ENCODE measurements at places on chromosomes 2 and 18. TPM values are rescaled to one million over a fixed set of nuclear protein-coding genes. Genes with fewer than 3 reads are reported as not detected.

DNA sequence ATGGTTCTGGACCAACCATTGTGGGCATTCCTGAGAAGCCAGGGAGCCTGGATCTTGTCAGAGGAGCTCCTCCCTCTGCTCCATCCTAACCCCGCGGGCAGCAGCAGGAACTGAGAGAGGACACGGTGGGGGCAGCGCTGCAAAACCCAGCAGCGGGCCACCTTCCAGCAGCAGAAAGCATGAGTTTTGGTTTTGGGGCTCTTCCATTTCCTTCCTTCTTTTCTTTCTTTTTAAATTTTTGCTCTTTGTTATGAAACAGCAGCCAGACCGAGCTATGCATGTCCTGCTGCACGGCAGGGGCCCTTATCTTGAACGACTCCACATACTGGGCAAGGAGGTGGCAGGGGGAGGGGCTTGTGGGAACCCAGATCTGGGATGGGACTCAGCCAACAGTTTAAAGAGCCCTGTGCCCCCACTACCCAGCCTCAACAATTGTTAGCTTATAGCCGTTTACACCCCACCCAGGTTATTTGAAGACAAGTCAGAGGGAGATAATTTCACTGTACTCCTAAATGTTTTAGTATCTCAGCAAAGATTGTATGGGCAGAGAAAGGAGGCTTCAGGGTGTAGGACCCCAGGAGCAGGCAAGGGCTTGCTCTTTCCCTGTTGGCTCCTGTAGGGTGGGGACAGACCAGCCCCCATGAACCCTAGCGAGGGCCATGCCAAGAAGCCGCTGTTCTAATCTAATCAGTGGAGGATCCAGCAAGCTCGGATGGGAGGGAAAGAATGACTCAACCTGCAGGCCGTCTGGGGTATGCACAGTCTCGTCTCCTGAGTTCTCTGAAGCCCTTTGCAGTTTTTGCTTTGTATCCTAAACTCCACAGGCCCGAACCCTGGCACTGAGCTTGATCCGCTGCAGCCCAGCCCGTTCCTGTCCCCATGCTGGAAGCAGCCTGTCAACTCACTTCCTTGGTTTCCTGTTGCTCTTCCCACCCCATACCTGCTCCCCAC, 75.3 kb downstream of the LRRFIP1 start:
- DNase-seq = peak; percentile 80

DNA sequence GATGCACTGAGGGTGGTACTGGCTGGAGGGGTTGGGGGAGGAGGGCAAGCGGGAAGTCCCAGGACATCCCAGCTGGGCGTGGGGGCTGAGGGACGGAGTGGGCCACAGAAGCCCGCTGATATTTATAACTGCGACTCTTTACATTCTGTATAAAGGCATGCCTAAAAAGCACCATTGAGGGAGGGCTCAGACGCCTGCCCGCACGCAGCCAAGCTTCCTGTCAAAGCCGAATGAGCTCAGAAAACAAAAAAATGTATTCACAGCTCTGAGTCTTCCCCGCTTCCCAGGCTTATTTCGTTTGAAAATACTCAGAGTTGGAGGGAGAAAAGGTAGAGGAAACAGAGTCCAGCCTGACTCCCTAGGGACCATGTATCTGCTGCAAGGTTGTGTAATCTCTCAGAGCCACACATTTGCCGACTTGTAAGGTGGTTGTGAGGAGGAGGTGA, 170.1 kb upstream of the HAAO start:
- no peak for DNase-seq

DNA sequence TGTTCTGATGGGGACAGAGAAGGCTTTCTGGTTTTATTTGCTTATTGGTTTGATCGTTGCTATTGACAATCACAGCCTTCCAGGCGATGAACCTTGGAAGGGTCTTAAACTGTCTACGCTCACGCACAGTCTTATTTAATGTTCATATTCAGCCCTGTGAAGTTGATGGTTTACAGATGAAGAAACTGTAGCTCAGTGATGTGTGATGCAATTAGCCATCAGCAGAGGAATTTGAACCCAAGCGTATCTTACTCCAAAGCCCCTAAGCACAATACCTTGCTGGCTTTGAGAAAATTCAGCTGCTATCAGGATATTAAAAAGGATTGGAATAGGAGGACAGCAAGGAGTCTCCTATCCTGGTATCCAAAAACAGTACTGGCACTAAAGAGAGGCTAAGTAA, 98.3 kb upstream of the STPG4 start:
- DNase-seq = no peak

DNA sequence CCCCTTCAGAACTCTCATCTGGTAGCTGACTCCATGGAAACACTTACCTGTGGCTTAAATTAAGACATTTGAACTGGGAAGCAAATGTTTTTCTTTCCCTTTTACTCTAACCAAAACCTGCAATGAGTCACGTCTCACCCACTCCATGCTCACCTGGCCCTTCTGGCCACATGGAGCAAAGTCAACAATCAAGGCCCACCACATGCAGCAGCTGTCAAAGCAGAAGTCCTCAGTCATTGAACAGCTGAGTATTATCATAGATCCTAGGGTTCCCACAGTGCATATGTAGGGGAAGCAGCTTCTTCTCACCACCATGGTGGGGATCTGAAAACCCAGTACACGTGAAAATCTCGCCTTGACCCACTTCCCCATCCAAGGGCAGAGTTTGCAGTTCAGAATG, 12.3 kb upstream of the MEP1B start:
- DNase-seq = no peak

DNA sequence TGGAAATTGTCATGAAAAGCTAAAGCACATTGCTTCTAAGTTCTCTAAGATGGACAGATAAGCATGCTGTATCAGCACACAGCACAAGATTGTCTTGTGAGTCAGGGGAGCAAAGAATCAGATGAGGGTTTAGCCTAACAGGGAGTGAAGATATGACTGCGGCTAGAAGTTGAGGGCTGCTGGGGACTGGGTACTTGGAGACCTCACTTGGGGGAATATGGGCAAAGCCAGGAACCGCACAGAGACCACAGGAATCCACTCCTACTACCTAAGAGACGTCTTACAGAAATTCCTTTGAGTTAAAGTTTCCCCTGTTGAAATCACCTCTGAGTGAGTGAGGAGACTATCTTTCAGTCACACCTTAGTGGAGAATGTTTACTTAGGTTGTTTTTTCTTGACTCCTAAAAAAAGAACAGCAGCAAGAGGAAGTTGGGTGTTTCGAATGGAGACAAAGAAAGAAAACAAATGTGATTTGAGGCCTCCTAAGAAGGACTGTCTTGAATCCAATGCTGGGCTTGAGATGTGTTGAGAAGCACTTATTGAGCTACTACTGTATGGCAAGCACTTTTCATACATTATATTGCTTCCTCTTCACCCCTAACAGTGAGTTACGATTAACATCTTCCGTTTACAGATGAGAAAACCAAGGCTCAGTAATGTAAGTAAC, 100.7 kb downstream of the ANKRD44 start:
- DNase-seq = no peak

GRCh38 chr2:238891457-238892203, 43.7 kb downstream of the TWIST2 start:
- DNase-seq = no peak

GRCh38 chr18:35939138-35939537, 33.3 kb upstream of the RMP24 start:
- DNase-seq = no peak

- no peak for DNase-seq
These were observed 115.9 kb upstream of the ASB18 start for GRCh38 chr2:236380051-236380612.

GRCh38 chr2:235032949-235033348, 81.1 kb downstream of the SH3BP4 start:
- DNase-seq = no peak

- no peak for DNase-seq
These were observed 36.7 kb downstream of the EPAS1 start for GRCh38 chr2:46333912-46334311.

The TMEM163 gene
- total RNA-seq = not detected

The NAT8 gene
- not detected for total RNA-seq

The FEV gene
- total RNA-seq = not detected

The AQP12A gene
- not detected for total RNA-seq

The DSG3 gene
- total RNA-seq = not detected

The PXDN gene
- total RNA-seq = 188 TPM

Data from ascending aorta (tissue), 2 donors.